ENCODE measurements at places on chromosomes 3 and 15.

DNA sequence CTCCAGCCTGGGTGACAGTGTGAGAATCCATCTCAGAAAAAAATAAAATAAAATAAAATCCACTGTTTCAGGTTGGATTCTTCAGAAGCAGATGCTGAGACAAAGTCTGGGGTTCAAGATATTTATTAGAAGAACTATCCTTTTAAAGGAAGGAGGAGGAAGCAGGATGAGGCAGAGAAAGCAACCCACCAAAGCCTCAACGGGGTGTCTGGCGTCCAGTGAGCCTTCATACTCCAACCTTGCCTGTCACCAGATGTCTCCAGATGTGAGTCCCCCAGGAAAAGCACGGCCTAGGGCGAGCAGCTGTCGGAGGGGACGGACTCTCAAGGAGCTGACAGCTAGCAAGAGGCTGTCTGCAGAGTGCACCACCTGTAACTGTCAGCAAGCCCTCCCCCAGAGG lies 37.3 kb downstream of the MB21D2 start:
- DNase-seq: no peak

GRCh38 chr15:61049934-61050333 lies 179.2 kb downstream of the RORA start:
- DNase-seq: no peak

DNA sequence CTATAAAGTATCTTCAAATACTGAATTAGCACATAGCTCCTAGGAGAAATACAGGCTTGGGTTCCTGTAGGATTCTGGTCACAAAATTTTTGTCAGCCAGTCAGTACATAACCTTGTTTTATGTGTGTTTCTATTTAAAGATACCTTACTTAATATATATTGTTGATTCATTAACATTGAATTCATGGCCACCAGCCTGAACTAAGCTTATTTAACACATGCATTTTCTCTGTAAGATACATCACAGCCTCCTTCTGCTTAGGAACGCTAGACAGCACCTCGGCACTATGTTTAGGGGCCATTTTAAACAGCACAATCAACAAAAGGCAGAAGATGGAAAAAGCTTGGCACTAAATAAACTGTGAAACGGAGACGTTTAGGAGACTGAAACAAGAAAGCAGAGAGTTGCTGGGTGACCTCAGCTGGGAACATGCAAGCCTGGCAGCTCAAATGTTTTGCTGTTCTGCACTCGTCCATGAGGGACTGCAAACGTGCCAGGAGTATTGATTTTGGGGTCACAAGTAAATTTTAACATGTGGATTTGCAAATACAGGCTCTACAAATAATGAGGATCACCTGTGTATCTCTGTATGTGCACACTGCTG lies 432.2 kb upstream of the TPM1 start:
- DNase-seq: no peak

GRCh38 chr15:35874260-35874905 lies 328.4 kb upstream of the DPH6 start:
- peak; percentile 34 for DNase-seq

DNA sequence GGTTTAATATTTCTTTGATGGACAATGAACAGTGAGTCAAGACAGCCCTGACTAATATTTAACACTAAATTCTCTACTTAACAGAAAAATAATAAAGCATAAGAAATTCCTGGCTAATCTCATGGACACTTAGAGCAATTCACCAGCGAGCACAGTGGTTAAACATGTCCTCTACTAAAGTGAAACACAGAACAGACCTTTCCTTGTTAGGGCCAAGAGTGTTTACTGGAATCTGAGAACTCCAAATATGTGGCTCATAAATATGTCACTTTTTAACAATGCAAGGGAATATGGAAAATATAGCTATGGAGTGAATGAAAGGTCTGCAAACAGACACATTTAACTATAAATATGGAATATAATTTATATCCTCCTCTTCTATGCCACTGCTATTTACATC lies 18.6 kb upstream of the IGSF10 start:
- no peak for DNase-seq

- DNase-seq: no peak
Observed at GRCh38 chr3:24582431-24583403, 88.1 kb upstream of the THRB start.

- DNase-seq: no peak
Observed at GRCh38 chr15:35174948-35175347, 89.9 kb upstream of the NANOGP8 start.

DNA sequence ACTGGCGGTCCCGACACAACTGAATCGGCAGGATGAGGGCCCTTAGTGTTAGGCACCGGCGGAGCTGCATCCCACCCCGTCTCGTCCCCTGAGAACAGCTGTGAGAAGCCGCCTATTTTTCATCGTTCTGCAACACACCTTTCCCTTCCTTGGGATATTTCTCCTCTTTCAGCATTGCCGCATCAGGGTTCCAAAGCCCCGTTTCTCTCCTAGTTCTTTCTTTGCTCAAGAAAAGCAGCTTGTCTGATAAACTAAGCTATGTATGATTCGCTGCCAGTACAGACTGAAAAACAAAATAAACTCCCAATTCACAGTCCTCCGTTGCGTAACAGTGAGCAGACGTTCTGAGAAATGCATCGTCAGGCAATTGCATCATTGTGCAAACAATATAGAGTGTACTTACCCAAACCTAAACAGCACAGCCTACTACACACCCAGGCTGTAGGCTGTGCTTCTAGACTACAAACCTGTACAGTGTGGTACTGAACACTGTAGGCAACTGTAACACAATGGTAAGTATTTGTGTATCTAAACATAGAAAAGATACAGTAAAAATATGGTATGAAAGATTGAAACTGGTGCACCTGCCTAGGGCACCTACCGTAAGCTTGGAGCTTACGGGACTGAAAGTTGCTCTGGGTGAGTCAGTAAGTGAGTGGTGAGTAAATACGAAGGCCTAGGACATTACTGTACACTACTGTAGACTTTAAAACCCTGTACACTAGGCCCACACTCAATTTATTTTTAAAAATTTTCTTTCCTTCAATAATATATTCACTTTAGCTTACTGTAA lies 8.9 kb upstream of the ADAMTS17 start:
- no peak for DNase-seq

DNA sequence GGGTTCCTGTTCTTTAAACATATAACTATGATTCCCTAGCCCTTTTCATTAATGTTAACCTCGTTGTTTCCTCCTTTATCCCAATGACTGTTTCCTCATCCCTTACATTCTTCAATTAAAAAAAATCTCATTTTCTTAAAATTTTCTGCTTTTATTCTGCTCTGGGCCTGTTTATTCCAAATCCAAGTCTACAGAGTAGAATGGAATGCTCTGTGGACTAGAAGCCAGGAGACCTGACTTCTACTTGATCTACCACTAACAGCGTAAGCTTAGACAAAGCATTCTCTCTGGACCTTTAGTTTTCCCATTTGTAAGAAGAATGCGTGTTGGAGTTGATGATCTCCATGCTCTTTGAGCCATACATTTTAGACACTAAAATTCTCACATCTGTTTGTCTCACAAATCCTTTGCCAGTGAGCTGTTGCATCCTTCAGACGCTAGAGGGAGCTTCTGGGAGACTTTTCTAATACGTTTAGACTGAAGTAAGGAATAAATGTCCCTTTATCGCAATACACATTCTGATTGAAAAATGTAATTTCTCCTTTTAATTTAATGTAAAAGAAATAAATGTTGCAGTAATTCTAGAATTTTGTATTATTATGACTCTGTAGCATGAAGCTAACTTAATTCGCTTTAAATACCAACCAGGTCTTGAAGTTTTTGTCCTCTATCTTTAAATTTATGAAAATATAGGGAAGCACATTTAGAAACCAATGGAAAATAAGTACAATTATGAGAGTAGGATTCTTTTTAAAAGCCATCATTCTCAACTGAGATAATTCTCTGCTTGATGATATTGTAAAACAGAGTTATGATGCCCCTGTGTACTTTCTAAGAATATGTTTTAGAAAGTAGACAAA lies 21.7 kb upstream of the GMNC start:
- DNase-seq: peak; percentile 11

DNA sequence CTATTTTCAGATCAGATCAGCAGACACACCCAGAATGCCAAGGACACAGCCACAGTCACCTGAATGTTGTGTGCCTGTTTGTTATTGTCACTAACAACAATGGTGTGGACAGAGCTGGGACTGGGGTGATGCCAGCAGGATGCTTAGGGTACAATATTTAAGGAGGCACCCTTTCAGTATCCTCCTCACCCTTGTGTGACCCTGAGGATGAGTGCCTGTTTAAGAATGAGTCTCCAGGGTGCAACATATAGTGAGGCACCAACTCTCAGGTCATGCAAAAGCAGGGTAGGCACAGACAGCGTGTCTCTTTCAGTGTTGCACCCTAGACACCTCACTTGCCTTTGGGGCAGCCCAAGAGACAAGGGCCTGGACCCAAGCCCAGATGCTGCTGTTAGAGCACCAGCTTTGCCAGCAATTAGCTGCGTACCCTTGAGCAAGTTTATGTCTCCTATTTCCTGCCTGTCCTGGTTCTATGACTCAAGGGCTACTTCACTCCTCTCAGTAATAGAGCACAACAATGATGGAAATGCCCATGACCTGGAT lies 122.6 kb downstream of the AQP9 start:
- DNase-seq: no peak

GRCh38 chr3:172550347-172550943 lies 27.2 kb upstream of the TNFSF10 start:
- DNase-seq: no peak

DNA sequence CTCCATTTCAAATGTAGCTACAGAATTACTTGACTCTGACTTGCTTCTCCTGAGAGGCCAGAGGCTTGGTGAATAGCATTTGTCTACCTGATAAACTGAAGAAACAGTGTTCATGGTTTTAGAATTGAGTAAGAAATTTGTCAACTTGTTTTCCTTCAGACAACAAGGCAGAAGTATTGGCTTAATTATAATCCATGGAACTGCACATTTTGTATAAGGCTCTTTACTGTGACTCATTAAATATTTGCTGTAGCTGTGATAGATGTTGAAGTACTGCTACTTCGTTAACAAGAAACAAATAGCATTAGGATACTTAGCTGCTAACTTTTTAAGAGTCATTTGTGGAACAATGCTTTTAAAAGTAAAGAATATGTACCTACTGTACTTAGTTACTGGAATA lies 4.6 kb downstream of the UNC13C start:
- DNase-seq: no peak

DNA sequence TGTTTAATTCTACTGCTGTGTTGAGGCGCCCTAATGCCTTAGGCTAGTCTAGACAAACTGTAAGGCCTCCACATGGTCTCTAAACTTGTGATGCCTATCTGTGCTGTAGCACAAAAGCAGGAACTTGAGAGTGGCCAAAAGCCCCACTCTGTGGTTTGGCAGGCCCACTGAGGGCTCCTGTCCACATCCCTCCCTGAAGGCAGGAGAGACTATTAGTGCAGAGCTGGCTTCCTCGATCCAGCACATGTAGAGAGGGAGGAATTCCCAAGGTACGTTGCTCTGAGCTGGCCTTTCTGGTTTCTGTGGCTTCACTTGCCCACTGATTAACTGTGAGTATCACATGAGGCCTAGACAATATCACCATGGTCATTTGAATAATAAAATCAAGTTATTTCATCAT lies 90.6 kb downstream of the POLR2M start:
- no peak for DNase-seq

DNA sequence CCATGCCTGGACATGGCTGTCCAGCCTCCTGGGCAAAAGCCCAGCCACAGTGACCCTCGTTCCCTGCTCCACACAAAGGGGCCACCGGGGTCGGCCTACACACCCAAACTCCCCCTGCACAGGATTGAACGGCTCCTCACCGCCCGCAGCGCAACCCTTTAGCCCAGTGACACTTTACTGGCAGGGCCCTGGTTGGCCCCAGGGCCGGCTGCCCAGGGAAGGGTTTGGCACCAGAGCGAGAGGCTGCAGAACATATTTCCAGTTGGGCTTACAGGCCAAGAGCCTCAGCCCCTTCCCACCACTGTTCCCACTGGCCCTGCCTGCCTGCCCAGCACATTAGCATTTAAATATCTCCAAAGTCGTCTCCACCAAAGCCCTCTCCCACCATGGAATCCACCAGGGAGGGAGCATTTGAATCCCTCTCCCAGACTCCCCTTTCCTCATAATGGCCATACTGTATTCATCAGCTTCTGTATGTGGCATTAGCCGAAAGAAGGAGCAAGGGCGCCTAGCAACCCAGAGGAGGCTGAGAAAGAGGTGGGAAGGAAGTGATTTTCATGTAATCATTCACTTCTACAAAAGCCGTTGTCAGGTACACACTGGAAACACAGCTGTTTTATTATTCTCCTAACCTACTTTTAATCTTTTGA lies 85.4 kb downstream of the SLC6A11 start:
- DNase-seq: no peak

GRCh38 chr3:30193625-30194044 lies 412.8 kb upstream of the TGFBR2 start:
- no peak for DNase-seq

DNA sequence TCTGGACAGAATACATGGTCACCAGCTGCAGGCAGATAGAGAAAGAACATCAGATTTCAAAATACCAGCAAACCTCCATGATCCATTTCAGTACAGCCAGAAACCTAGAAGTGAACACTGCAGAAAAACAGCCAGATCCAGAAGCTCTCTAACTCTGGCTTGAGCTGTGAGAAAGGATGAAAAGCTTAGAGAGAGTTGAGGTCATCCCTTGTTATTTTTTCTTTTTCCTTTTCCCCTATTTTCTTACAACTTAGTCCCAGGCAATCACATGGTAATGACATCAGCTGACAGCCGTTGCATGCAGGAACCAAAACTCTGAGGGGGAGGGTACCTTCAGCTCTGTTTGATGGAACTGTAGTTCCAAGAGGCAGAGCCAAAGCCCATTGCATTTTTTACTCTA lies 113.2 kb downstream of the TCF12 start:
- no peak for DNase-seq

- no peak for DNase-seq
Observed at GRCh38 chr3:162441716-162442115, 945.1 kb downstream of the OTOL1 start.

GRCh38 chr3:168459226-168459784 lies 363.6 kb upstream of the GOLIM4 start:
- no peak for DNase-seq

DNA sequence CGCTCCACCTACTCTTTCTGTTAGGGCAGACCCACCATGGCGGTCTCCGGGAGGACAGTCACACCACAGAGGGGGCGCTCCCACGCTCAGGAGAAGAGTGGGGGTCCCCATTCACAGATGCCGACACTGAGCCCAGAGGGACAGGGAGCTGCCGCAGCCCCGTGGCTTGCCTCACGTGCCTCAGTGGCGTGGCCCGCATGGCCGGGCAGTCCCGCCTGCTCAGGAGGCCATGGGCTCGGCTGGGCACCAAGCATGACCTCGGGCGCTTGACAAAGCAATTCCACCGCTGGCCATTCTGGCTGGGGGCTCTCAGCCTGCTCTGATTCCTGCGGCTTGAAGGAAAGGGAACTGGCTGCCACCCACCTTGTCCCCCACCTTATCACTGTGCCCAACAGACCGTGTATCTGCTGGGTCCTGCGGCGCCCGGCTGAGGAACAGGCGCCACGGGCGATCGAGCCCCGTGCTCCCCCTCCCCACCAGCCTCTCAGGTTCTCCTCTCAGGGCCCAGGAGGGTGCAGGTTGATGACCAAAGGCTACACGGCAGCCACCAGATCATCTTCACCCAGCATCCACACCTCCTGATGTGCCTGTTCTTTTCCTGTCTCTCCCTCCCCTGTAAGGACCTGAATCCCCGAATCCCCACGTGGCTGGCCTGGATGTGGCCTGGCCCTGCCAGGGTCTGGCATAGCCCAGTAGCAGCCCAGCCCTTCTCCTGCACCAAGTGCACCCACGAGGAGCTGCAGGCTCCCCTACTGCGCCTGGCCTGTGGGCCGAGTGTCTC lies 20.7 kb downstream of the CYFIP1 start:
- no peak for DNase-seq

- DNase-seq: no peak
Observed at GRCh38 chr3:14335774-14336748, 66.3 kb upstream of the SLC6A6 start.

GRCh38 chr3:40584625-40585189 lies 59.9 kb downstream of the ZNF621 start:
- peak; percentile 14 for DNase-seq

Data from NCI-H510A (cell line).